MM.1S (cell line): ENCODE measurements at places on chromosomes 7 and 10.

- no peak for DNase-seq
Measured at GRCh38 chr10:89215511-89215910, 8.4 kb upstream of the CH25H start.

- DNase-seq: no peak
Measured at GRCh38 chr7:157793973-157794745, 457.4 kb downstream of the DNAJB6 start.

DNA sequence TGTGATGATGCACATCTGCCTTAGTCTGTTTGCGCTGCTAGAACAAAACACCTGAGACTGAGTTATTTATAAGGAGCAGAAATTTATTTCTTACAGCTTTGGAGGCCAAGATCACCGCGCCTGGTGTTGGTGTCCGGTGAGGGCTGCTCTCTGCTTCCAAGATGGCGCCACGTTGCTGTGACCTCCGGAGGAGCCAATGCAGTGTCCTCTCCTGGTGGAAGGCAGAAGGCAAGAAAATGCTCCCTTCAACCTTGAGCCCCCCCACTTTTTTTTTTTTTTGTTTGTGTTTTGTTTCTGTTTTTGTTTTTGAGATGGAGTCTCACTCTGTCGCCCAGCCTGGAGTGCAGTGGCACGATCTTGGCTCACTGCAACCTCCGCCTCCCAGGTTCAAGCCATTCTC lies 16.0 kb upstream of the ACTR3B start:
- DNase-seq: no peak

GRCh38 chr7:107922886-107923285 lies 31.9 kb downstream of the DLD start:
- no peak for DNase-seq

- no peak for DNase-seq
Measured at GRCh38 chr7:5270788-5271187, 12.0 kb upstream of the SLC29A4 start.
